ENCODE measurements at places on chromosomes 2 and 18. TPM values are rescaled to one million over a fixed set of nuclear protein-coding genes. Genes with fewer than 3 reads are reported as not detected.

NAT8 gene
- polyA plus RNA-seq, result not detected

IWS1 gene
- 49.3 TPM for polyA plus RNA-seq

RETREG2 gene
- 164 TPM for polyA plus RNA-seq

CYP1B1 gene
- polyA plus RNA-seq, result not detected

DPYSL5 gene
- 157 TPM for polyA plus RNA-seq

LIMS4 gene
- polyA plus RNA-seq, result 0.46 TPM

Data from neural cell (in vitro differentiated cells).